ENCODE measurements at places on chromosomes 2 and 18.

GRCh38 chr2:211598238-211598637 lies 940.4 kb downstream of the ERBB4 start:
- DNase-seq = no peak

- DNase-seq = no peak
Measured at GRCh38 chr2:166513952-166514351, 19.9 kb upstream of the SCN7A start.

DNA sequence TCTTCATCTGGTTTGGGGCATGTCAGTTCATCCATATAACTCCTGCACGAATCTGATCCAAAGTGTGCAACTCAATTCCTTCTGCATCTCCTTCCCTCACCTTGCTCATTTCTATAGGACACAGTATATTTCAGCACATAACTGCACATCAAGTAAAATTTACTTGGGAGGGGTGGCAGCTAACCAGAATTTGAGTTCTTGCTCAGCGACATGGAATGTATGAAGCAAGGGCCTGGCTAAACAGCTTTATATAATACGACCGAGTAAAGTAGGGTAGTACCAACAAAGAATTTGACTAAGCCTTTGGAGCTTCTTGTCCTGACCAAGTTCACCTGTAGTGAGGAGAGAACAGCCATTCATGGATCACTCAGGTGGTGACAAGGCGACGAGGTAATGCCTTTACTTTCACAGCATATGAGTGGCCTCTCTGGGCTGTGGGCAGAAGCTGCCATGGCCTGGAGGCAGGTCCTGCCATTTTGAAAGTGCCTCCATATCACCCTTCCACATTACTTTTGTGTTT lies 570.2 kb upstream of the TNP1 start:
- no peak for DNase-seq

DNA sequence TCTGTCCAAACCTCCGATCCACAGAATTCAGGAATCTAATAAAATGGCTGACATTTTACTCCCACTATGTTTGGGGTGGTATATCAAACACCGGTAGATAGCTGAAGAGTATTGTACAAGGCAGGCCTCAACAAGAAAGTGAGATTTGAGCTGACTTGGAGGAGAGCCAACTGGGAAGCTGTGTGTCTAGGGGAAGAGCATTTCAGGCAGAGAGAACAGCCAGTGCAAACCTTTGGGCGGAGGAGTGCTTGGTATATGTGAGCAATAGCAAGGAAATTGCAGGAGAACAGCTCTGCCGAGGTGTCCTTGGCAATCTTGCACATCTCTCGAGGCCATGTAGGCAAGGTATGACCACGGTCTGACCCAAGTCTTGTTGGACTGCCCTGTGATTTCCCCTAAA lies 1.8 kb upstream of the MERTK start:
- DNase-seq = no peak

DNA sequence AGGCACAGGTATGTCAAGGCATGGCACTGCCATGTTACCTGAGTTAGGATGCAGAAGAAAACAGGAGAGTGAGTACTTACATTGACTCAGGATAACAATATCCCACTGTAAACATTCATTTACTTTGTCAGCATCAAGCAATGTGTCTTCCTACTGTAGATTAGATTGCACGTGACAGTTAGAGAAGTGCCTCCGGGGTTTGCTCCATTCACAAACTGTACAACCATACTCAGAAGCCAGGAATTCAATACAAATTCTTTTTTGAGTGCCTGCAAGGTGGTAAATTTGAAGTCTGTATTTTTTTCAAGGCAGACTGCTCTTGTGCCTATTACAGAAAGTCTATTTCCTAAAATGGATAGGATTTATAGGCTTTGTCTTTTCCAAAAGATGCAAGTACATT lies 34.1 kb downstream of the CDCA7 start:
- no peak for DNase-seq

GRCh38 chr2:145771525-145771924 lies 1251.6 kb upstream of the ZEB2 start:
- DNase-seq = no peak

- no peak for DNase-seq
Measured at GRCh38 chr2:238667639-238668038, 180.2 kb upstream of the TWIST2 start.

DNA sequence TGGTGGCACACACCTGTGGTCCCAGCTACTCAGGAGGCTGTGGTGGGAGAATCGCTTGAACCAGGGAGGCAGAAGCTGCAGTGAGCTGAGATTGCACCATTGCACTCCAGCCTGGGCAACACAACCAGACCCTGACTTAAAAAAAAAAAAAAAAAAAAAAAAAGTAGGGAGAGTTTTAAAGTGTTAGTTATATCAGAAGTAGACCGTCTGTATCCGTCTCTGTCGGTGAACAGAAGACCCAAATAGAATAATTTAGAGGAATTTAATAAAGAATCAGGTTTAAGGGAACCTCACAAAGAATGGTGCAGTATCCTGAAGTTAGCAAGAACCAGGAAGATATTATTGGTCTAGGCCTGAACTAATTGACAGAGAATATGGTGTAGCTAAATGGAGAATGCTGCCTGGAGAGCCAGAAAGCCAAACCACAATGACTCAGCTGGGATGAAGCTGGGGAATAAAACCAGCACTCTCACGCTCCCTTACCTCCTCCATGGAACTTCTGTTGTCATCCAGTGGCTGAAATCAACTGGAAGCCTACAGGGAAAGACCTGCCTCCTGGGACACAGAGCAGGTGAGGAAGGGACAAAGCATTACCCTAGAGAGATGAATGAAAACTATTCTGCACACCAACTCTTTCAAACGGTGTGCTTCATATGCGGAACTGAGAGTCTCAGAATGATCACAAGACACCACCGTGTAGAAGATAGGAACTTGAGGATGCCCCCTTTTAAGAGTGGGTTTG lies 39.1 kb upstream of the PLEKHM3 start:
- no peak for DNase-seq

DNA sequence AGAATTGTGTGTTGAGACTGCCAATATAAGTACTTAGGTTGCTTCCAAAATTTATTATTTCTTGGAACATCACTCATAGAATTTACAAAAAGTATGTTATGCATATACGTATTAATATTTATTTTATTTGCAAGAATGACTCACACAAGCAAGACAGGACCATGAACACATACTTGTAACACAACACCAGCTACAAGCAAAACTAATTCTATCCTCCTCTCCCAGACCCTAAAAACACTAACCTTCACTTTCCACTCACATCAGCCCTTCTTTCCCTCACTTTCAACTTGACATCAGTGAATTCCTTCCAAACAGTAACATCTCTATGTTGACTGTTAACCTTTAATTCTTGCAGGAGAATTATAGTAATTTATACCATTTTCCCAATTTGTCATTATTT lies 24.3 kb downstream of the OSBPL1A start:
- no peak for DNase-seq

Measured in hypothalamus (tissue), 51 donors.